ENCODE measurements at places on chromosomes 5 and 9.

GRCh38 chr5:135324160-135324559, 74.9 kb downstream of the MACROH2A1 start:
- no peak for DNase-seq

GRCh38 chr5:59810041-59810440, 83.5 kb downstream of the PDE4D start:
- peak; percentile 13 for DNase-seq

- DNase-seq, result no peak
These were observed 119.8 kb downstream of the COX7C start for GRCh38 chr5:86737579-86737978.

- no peak for DNase-seq
These were observed 3.2 kb downstream of the TNFAIP8 start for GRCh38 chr5:119358901-119359603.

DNA sequence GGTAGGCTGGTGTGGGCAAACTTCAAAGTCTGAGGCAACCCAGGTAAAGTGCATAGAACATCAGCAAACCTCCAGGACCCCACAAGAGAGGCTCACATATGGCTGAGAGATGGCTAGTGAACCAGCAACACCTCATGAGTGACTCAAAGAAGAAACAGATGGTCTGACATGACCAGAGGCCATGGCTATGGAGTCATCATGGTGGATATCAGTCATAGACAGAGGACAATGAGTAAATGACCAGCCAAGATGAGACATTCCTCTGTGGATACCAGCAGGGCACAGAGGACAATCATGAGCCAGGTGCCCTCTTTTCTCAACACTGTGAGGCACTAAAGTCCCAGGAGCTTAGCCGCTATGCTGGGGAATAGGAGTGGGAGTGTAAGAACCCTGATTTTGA, 180.8 kb downstream of the RASEF start:
- DNase-seq, result no peak
